CD8-positive, alpha-beta memory T cell (primary cell): ENCODE measurements at places on chromosomes 3 and 15. TPM values are rescaled to one million over a fixed set of nuclear protein-coding genes. Genes with fewer than 3 reads are reported as not detected.

Gene OIP5
- 16.2 TPM for total RNA-seq

Gene NME9
- not detected for total RNA-seq

GRCh38 chr3:182692695-182693094, 100.6 kb upstream of the ATP11B start:
- no peaks in the 10 kb centered on the region for H3K4me1 ChIP-seq
- no peak overlapping the region for H3K4me3 ChIP-seq
- H3K36me3 ChIP-seq, result no peaks in the 10 kb centered on the region
- no peak for DNase-seq
- peaks cover 5% of the 10 kb centered on the region for H3K27me3 ChIP-seq

GRCh38 chr3:128864351-128864811, 15.0 kb upstream of the ACAD9 start:
- no peaks in the 10 kb centered on the region for H3K36me3 ChIP-seq
- no peaks in the 10 kb centered on the region for H3K4me1 ChIP-seq
- no peak overlapping the region for H3K4me3 ChIP-seq
- H3K27ac ChIP-seq, result no peak overlapping the region

- H3K4me1 ChIP-seq, result no peaks in the 10 kb centered on the region
- no peak for DNase-seq
- H3K4me3 ChIP-seq, result no peak overlapping the region
Measured at GRCh38 chr15:95290176-95290974, 1040.1 kb upstream of the NR2F2 start.

- H3K36me3 ChIP-seq, result no peaks in the 10 kb centered on the region
- DNase-seq, result no peak
- H3K4me1 ChIP-seq, result no peaks in the 10 kb centered on the region
- H3K27me3 ChIP-seq, result no peaks in the 10 kb centered on the region
Measured at GRCh38 chr3:152105446-152105845, 163.3 kb upstream of the MBNL1 start.

- no peak overlapping the region for H3K4me3 ChIP-seq
- no peaks in the 10 kb centered on the region for H3K27me3 ChIP-seq
- H3K36me3 ChIP-seq, result peaks cover 41% of the 10 kb centered on the region
- DNase-seq, result no peak
Measured at GRCh38 chr15:30922480-30923311, 19.0 kb downstream of the FAN1 start.

DNA sequence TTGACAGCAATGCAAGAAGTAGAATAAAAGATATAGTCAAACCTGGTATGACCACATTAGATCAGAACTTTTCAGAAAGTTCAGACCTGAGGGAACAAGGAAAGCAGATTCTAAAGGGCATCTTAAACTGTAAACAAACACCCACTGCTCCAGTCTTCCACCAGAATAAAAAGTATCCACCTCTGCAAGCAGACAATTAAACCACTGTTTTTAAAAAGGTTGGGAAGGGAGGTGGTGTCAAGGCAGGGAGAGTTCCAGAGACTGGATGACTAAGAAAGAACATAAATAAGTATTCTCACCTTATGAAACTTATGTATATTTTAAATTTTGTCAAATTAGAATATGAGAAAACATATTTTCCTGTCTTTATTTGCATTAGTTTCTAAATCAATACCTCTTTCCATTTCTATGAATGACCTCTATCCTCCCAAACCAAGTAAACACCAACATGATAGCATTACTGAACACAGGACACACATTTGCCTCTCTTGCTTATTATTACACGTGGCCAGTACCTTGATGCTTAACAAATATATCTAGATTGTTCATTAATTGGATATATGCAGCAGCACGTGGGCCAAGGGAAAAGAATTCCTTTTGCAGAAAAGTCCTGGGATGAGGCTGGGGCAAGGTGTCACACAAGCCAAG, 31.6 kb downstream of the PIK3CB start:
- no peaks in the 10 kb centered on the region for H3K27me3 ChIP-seq
- H3K4me1 ChIP-seq, result peaks cover 6% of the 10 kb centered on the region
- no peak overlapping the region for H3K27ac ChIP-seq
- DNase-seq, result no peak
- H3K4me3 ChIP-seq, result no peak overlapping the region

- no peak overlapping the region for H3K4me3 ChIP-seq
- no peaks in the 10 kb centered on the region for H3K36me3 ChIP-seq
- no peaks in the 10 kb centered on the region for H3K27me3 ChIP-seq
- no peak overlapping the region for H3K27ac ChIP-seq
- H3K4me1 ChIP-seq, result no peaks in the 10 kb centered on the region
Measured at GRCh38 chr3:126777366-126777765, 73.3 kb downstream of the CHCHD6 start.

GRCh38 chr3:159831466-159831865, 157.2 kb upstream of the IL12A start:
- no peak overlapping the region for H3K4me3 ChIP-seq
- no peaks in the 10 kb centered on the region for H3K36me3 ChIP-seq
- H3K4me1 ChIP-seq, result no peaks in the 10 kb centered on the region
- H3K27ac ChIP-seq, result no peak overlapping the region

DNA sequence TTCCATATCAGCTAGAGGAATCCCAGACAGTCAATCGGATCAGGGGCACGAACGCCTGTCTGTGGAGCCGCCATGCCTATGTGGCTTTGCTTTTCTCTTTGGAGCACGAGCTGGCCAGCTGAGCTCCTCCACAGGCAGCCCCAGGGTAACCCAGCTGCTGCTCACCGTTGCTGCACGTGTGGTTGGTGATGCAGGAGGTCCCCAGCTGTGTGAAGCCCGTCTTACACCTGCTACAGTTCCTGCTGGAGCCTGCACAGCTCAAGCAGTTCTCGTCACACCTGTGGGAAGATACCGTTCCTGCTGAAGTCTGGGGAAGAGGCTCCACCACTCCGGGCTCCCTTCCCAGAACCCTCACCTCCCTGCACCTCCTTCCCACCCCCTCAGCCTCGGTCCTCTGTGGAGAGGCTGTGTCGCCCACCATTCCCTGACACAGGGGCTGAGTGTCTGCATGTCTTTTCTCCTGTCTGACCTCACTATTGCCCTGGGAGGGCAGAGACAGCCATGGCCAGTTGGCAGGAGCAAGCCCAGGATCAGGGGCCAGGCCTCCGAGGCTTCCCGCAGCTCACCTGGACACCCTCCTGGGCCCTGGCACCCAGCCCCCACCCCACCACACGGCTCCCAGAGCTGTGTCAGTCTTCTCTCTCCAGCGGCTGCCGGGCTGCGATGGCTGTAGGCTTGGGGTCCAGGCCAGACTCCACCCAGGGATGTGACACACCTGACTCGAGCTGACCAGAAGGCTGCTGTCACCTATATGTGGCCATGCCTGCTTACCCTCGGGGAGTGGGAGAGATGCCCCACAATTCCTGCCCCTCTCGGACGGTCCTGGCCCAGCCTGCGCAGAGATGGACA, 12.2 kb upstream of the SNRPA1 start:
- H3K4me3 ChIP-seq, result no peak overlapping the region
- DNase-seq, result no peak
- H3K27ac ChIP-seq, result no peak overlapping the region
- H3K27me3 ChIP-seq, result no peaks in the 10 kb centered on the region

GRCh38 chr15:81869161-81869954, 176.5 kb downstream of the MEX3B start:
- no peak overlapping the region for H3K4me3 ChIP-seq
- H3K4me1 ChIP-seq, result no peaks in the 10 kb centered on the region
- H3K27ac ChIP-seq, result no peak overlapping the region
- H3K27me3 ChIP-seq, result no peaks in the 10 kb centered on the region
- no peaks in the 10 kb centered on the region for H3K36me3 ChIP-seq
